ENCODE measurements at places on chromosomes 12 and 14. TPM values are rescaled to one million over a fixed set of nuclear protein-coding genes. Genes with fewer than 3 reads are reported as not detected.

GRCh38 chr12:41972196-41972595, 172.5 kb downstream of the GXYLT1 start:
- DNase-seq = no peak

DNA sequence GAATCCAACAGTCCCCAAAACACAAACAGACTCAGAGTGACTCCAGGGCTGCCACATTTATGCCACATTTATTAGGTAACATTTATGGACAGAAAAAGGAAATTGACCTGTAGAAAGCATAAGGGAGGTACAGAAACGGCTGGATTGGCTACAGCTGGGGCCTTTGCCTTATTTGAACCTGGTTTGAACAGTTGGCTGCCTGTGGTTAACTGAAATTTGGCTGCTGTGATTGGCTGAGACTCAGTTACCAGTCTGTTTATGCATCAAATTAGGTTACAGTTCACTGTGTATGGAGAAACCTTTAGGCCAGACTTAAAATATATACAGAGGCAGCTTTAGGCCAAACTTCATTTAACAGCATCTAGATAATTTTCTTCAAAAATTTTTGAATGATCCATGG, 27.8 kb upstream of the PCNX1 start:
- DNase-seq = no peak

GRCh38 chr12:104226672-104227071, 11.1 kb downstream of the TXNRD1 start:
- DNase-seq = no peak

GRCh38 chr14:23093991-23094665, 808 bp downstream of the ACIN1 start:
- no peak for DNase-seq

- no peak for DNase-seq
Observed at GRCh38 chr12:23236811-23237210, 611.8 kb downstream of the ETNK1 start.

DNA sequence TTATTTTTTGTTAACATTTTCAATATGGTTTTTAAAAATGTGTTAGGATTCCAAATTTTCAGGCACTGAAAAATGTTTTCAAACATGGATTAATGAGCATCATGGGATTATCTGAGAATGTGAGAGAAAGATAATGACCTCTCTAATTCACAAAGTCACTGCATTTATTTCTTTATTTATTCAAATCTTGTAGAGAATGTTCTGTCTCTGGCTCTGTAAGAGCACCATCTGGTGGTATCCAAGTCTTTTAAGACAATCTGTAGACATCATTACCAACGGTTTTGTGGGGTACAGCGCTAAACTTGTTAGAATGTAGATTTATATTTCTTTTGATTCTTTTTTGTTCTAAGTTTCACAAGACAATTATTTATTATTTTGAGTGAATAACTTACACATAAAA, 956.0 kb upstream of the NOVA1 start:
- DNase-seq = no peak

GRCh38 chr12:106329231-106329982, 26.9 kb downstream of the TCP11L2 start:
- no peak for DNase-seq

DNA sequence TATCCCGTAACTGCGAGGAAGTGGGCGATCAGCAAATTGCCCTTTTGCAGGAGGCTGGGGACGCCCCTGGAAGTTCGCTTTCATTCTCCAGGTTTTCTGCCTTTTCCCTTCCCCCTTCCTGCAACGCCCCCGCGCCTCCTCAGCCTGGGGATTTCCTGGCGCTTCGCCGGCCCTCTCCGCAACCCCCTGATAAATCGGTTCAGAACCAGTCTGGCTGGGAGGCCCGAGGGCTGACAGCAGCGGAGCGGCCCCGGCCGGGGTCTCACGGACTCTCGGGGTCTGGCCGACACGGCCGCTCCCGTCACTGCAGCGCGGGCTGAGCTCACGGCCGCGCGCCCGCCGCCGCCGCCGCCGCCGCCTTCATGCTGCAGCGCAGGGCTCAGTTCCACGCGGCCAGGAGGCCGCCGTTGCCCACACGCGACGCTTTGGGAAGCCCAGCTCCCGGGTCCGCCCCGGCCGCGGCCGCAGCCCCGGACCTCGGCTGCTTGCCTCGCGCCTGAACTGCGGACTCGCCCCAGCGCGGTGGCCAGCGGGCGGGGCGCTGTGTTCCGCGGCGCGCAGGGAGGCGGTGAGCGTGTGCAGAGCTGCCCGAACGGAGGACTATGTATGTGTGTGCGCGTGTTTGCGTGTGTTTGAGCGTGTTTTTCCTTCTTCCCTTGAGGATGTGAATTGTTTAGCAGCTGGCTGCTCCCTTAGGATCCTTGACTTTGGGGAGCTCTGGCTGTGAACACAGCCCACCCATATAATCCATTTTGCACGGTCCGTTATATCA, at the start of gene LRFN5:
Gene LRFN5, plus strand, starts transcription at position 345 of the 772 bp plus-strand sequence.
- DNase-seq = no peak

GRCh38 chr12:49041036-49041880, 19.3 kb downstream of the KMT2D start:
- no peak for DNase-seq

GRCh38 chr14:92963301-92964123, 40.6 kb downstream of the CHGA start:
- no peak for DNase-seq

The TRHDE gene
- not detected for total RNA-seq

The IPO8 gene
- 44.3 TPM for total RNA-seq

The TBX3 gene
- total RNA-seq = not detected

Measured in activated T-helper 2 cell treated with anti-CD3 and anti-CD28 coated beads, Interferon-gamma antibody, Interleukin-2, Interleukin-4, amounts not matched to agents 10 μg/mL and 5 μg/mL and 100 μg/mL, durations not matched to agents 14 hours and 24 hours and 36 hours (primary cell).